CD4-positive, alpha-beta T cell treated with Interleukin-4 for 1 hour (primary cell): ENCODE measurements at places on chromosomes 2 and 18.

- no peak for DNase-seq
These were observed 72.8 kb downstream of the PLEKHA3 start for GRCh38 chr2:178553047-178553446.

DNA sequence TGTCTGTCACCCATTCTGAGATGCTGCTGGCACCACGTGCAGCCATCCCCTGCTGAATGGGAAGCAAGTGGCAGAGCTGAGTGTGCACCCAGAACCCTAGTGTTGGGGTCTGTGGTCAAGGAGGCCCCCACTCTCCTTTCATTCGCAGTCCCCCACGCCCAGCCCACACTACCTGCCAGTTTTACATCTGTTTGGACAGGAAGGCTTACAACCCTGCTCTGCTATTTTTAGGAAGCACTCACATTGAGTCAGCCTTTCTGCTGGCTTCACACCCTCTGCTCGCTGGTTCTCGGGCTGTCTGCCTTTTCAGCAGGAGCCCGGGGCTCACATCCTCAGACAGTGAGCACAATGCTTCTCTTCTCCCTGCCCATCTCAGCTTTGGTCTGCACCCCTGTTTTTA is 10.7 kb upstream of the ADCY3 start:
- no peak for DNase-seq

DNA sequence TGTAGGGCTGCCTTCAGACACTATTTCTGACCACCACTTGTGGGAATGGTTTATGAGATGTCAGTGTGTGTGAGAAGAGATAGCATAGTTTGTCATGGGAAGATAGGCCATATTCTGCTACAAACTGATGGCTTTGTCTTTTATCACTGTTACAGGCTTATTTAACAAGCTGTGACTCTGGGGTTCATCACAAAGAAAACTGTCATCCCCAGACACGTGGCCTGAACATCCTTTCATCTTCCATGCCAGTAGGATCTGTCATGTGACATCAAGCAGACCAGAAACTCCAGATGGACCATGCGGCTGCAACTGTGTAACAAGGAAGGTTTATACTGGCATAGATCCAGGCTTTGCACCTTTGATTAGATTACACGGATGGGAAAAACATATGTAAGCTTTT is 128.6 kb upstream of the KCNH7 start:
- no peak for DNase-seq

DNA sequence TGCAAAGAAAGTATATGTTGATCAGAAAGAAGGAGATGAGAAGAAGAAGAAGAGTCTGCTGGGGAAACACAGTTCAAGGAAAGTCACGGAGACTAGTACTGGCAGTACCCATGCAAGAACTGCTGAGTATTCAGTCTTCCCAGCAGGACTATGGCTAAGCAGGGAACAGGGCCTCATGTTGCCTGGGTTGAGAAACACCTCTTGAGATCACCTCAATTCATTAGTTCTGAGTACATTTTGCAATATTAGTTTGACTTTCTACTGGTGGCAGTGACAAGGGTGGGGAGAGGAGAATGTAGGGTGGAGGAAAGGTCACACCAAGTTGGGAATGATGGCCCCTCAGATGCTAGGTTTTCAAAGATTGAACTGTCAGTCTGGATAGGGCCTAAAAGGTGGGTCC is 50.5 kb downstream of the MRPL33 start:
- DNase-seq: no peak

GRCh38 chr2:233764761-233765160 is 4.7 kb downstream of the UGT1A1 start:
- DNase-seq: no peak
